RWPE1 (cell line): ENCODE measurements at places on chromosomes 7 and 10.

DNA sequence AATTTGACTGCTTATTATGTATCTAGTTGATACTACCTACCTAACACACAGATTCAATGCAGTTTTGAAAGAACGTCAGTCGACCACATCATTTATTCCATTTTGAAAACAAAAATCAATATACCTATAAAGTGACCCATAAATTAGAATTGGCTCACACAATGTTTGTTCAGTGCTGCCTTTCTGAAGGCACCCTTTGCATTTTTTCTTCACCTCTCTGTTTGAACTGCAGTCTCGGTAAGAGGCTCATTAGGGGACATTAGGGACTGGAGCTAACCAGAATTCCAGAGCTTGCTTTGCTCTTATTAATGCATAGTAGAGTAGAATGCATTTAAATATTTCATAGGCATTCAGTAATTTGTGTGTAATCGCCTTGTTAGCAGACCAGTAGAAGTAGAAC lies 234.1 kb downstream of the FOXP2 start:
- DNase-seq: no peak

- no peak for DNase-seq
Observed at GRCh38 chr10:27258838-27259812, 18.5 kb upstream of the ACBD5 start.

GRCh38 chr7:83796760-83797159 lies 147.8 kb upstream of the SEMA3E start:
- no peak for DNase-seq

DNA sequence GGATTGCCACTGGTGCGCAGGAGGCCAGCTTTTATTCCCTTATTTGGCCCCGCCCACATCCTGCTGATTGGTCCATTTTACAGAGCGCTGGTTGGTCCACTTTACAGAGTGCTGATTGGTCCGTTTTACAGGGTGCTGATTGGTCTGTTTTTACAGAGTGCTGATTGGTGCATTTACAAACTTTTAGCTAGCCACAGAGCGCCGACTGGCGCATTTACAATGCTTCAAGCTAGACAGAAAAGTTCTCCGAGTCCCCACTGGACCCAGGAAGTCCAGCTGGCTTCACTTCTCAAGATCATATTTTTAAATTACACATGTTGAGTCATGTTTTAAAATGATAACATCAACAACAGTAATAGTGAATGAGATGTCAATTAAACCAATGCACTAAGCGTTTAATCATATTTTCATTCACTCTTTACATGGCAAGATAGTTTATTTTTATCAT lies 128.3 kb downstream of the CUBN start:
- no peak for DNase-seq

GRCh38 chr7:5696346-5697110 lies 84.9 kb downstream of the RNF216 start:
- no peak for DNase-seq

GRCh38 chr10:25933653-25934608 lies at the start of gene MYO3A:
TSS of gene MYO3A (plus strand) at chr10:25934229. CDS start at chr10:25952111, 17,882 bp downstream.
- DNase-seq: no peak

GRCh38 chr7:26789481-26790184 lies 74.8 kb downstream of the SKAP2 start:
- DNase-seq: no peak

- DNase-seq: no peak
Observed at GRCh38 chr7:104198673-104199278, 9.0 kb downstream of the ORC5 start.

- no peak for DNase-seq
Observed at GRCh38 chr10:59271160-59271559, 91.2 kb downstream of the FAM13C start.

DNA sequence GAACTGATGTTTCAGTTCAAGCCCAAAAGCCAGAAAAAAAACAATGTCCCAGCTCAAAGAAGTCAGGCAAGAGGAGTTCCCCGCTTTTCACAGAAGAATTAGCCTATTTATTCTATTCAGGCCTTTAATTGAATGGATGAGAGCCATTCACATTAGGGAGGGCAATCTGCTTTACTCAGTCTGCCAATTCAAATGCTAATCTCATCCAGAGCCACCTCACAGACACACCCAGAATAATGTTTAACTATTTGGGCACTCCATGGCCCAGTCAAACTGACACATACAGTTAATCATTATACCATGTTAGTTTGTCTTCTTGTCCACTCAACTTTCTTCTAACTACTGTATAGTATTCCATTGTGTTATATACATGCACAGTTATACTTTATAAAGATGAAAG lies 2.6 kb upstream of the NPSR1 start:
- no peak for DNase-seq

DNA sequence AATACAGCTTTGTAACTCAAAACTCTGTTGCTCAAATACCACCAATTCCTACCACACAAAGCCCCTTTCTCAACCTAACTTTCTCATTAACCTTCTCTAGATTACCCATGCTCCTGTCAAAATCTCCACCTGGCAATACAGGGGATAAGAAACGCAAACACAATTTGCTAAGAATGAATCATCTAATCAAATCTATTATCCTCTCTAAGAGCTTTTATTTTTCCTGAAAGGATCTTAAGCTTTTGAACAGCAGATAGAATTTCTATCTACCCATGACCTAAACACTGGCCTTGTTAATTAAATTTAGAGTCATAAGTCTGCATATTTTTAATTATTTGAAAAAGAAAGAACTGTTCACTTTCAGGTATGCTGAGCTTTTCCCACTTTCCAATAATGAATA lies 98.3 kb downstream of the HBP1 start:
- DNase-seq: no peak

DNA sequence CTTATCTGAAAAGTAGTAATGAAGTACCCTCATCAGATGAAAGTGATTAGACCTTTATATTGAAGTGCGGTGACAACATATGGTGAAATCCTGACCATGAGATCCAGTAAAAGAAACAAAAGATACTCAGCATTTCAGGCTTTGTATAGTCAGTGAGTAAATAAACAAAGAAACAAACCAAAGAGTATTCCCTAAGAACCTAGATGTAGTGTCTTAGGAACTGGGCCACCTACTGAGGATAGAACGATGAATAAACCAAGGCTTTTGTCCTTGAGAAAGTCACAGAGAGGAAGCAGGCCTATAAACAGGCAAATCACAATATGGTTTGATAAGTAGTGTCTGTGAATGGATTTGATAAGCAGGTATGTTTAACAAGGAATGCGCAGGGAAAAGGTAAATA lies 46.2 kb downstream of the ZNF277 start:
- no peak for DNase-seq

DNA sequence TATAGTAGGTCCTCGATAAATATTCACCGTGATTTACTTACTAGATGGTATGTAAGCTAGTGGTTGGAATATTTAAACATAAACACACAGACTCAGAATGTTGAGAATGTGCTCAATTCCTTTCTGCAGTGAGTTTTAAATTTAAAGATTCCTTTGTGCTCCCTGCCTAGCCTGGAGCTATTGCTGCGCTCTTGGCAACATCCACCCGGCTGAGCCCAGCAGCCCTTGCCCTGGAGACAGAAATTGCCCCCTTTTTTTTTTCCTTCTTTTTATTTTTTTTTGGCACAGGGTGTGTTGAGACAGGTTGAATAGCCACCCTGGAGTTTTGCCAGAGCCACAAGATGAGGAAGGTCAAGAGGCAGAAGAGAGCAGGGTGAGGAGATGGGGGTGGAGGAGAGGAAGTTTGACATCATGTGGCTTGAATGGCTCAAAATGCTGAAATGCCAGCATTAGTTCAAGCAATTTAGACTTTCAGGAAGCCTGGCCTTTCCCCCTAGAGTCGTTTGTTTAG lies 180.8 kb downstream of the PRKCQ start:
- DNase-seq: no peak

DNA sequence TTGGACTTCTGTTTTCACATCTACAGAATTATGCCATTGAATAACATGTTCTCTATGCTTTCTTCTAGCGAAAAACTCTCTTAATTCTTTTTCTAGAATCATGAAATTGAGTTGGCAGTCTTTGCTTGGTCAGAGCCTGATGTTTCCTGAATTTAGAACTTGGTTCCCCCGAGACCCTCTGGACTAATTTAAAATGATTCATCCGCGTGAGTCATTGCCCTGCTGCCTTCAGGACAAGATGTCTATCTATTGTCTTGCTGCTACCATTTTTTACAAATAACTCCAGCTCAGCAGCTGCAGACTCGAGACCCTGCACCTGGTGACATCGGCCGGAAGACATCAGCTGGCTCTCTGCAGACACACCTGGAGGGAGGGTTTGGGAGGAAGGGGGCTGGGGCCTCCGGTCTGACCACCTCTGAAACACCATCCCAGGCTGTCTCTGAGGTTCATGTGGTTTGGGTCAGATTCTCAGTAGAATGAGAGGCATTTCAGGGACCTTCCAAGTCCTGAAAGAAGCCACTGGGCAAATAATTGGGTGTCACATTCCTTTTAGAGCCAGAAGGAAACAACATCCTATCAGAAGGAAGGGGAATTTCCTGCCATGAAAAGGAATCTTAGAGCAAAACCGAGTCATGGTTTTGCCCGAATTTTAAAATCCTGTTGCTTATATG lies 20.9 kb upstream of the KLF6 start:
- no peak for DNase-seq

GRCh38 chr10:33008499-33009243 lies 50.6 kb upstream of the ITGB1 start:
- DNase-seq: peak; percentile 59

DNA sequence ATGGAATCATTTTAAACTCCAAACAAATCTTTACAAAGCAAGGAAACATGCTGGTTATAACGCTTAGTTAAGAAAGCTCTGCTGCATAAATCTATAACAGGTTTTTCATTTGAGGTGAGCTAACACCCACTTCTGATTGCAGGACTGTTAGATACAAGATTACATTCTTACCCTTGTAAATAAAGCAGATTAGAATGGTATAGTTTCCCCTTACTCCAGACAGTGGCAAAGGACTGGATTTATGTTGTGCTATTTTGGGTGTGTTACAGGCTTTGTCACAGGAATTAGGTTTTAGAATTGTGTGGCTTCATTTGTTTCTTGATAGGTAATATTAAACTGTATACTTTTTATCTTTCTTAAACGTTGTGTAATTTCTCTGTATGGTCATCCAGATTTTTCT lies 487.6 kb downstream of the ZWINT start:
- no peak for DNase-seq

GRCh38 chr10:17734432-17735080 lies 17.4 kb upstream of the TMEM236 start:
- no peak for DNase-seq

DNA sequence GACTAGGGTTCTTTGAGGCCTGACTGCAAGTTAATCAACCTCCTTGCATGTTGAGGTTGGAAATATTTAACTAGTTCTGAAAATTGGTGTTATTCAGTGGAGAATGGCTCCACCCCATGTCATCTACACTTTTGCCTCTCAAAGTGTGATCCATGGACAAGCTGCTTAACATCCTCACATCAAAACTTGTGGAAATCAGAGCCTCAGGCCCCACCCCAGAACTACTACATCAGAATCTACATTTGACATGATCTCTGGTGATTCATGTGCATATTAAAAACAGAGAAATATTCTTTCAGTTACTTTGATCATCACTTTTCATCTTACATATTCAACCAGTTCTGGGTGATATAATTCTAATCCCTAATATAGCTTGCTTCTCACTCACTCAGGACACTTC lies 632.9 kb downstream of the ARL4A start:
- no peak for DNase-seq

DNA sequence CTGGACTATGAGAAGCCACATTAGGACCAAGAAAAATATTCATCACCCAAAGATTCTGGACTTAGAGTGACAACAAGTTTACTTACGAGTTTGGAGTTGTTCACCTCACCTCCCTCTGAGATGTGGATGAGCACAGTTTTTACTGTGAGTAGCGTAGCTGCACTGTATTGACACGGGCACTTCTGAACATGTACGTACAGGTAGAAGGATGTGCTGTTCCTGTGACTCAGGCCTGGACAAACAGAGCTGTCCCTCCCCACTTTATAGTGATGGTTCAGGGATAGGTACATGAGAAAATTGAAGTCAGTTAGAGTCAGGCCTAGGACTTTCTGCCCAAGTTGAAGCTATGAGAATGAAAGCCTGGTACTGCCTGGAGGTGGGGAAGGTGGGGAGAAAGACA lies 80.9 kb upstream of the DYNC1I1 start:
- DNase-seq: peak; percentile 76

- DNase-seq: no peak
Observed at GRCh38 chr10:34241226-34242000, 573.7 kb downstream of the PARD3 start.

- DNase-seq: no peak
Observed at GRCh38 chr10:23606456-23606855, 167.6 kb downstream of the OTUD1 start.

- peak; percentile 47 for DNase-seq
Observed at GRCh38 chr7:116180302-116180701, 30.0 kb upstream of the TES start.

GRCh38 chr7:110693344-110693743 lies 397.6 kb upstream of the LRRN3 start:
- no peak for DNase-seq

GRCh38 chr10:43035800-43036199 lies 41.1 kb upstream of the RET start:
- DNase-seq: no peak

DNA sequence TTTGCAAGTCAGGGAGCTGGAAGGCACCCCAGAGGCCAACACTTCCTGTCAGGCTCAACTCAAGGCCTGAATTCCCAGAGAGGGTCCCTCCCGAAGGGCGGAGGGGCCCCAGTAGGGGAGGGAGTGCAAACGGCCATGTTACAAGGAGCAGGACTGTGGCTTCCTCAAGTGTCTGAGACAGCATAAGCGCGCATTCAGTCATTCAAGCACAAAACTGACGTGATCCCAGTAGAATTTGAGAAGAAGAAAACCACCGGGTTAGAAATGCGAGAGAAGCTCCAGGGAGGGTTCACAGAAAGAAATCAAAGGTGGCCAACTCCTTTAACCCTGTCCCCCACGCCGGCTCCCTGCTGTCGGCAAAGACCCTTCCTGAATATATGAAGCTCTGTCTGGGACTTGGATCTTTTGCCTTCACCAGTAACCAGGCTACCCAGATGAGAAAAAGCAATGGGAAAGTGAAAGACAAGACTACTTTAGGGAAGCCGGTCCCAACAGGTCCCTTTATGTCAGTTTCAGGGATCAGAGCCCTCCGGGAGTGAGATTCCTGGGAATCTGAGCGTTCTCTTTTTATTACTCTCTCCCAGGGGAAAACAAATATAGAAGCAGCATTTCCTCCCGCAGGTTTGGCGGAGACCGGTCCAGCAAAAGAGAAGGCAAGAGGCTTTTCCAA lies 1.3 kb downstream of the AFAP1L2 start:
- DNase-seq: peak; percentile 43

DNA sequence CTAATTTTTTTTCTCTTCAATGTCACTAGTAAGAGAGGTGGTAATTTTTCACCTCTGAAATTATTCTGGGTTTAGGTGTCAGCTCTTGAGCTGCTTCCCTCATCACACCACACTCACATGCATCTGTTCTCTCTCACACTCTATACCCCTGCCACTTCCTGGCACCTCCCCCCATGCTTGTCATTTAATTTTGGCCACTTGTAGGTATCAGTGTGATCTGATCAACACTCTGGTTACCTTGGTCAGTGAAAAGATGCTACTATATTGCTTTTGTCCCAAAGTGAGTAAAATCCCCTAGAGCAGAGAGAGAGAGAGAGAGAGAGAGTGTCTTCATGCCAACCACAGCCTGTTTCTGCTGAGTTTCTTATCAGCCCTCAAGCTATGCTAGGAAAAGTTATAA lies 42.5 kb downstream of the STK17A start:
- no peak for DNase-seq

GRCh38 chr7:14054125-14054524 lies 64.7 kb upstream of the ETV1 start:
- no peak for DNase-seq
